ENCODE measurements at places on chromosomes 5 and 9. TPM values are rescaled to one million over a fixed set of nuclear protein-coding genes. Genes with fewer than 3 reads are reported as not detected.

- no peaks in the 10 kb centered on the region for H3K27me3 ChIP-seq
- H3K36me3 ChIP-seq, result peaks cover 21% of the 10 kb centered on the region
- peak; percentile 79 for DNase-seq
- H3K4me1 ChIP-seq, result peaks cover 35% of the 10 kb centered on the region
- peak overlapping the region; percentile 89 for H3K27ac ChIP-seq
These were observed 51.7 kb downstream of the ERGIC1 start for GRCh38 chr5:172885597-172886340.

GRCh38 chr9:90325913-90326653 lies 316.5 kb downstream of the DIRAS2 start:
- no peaks in the 10 kb centered on the region for H3K4me1 ChIP-seq
- H3K27ac ChIP-seq, result no peak overlapping the region
- H3K27me3 ChIP-seq, result no peaks in the 10 kb centered on the region
- no peak overlapping the region for H3K4me3 ChIP-seq

DNA sequence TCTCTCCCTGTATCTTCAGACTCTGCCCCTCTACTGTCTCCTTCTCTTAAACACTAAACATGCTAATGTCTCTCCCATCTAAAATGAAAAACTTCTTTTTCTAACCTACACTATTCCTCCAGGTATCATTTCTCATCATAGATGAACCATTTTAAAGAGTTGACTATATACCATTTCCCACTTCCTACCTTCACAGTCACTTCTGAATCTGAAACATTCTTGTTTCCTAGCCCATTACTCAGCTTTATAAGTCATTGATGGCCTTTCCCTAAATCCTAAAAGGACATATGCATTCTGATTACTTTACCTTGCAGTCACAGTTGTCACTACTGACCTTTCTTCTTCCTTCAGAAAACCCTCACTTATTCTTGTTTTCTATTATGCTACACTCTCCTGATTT lies 118.2 kb downstream of the SSBP2 start:
- no peak for DNase-seq

GRCh38 chr9:97803167-97804058 lies 49.6 kb upstream of the FOXE1 start:
- H3K36me3 ChIP-seq, result no peaks in the 10 kb centered on the region
- peak overlapping the region; percentile 42 for H3K27ac ChIP-seq
- H3K27me3 ChIP-seq, result peaks cover 9% of the 10 kb centered on the region
- no peaks in the 10 kb centered on the region for H3K4me1 ChIP-seq

DNA sequence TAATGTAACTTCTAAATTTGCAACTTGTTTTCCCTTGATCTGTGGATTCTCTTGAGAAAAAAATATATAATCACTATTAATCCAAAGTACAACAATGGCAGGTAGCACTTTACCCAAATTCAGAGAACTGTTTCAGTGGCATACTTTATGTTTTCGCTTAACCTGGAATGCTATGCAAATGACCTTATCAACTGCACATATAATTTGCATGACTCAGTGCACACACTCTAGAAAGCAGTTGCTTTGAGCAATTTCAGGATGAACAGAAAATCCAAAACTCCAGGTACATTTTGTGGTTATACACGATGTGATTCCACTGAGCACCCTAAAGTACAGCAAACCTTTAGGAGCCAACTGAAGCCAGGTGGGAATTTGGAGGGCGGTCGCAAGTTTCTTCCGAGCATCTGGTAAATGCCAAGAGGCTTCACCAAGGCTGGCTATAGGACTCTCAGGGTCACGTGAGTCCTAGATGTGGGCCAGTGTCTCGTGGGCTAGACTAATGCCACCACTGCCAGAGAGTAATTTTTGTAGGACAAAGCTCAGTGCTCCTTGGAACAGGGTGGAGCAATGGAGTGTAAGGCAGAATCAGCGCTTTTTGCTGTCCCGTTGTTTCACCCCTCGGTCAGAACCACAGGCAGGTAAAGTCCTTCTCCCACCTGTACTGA lies 37.3 kb downstream of the DMGDH start:
- no peak overlapping the region for H3K4me3 ChIP-seq
- DNase-seq, result no peak
- H3K36me3 ChIP-seq, result no peaks in the 10 kb centered on the region
- H3K4me1 ChIP-seq, result no peaks in the 10 kb centered on the region

GRCh38 chr9:35487081-35487480 lies 2.8 kb upstream of the RUSC2 start:
- no peak overlapping the region for H3K4me3 ChIP-seq
- H3K4me1 ChIP-seq, result peaks cover 12% of the 10 kb centered on the region
- H3K27ac ChIP-seq, result no peak overlapping the region
- DNase-seq, result no peak

- no peaks in the 10 kb centered on the region for H3K27me3 ChIP-seq
- H3K36me3 ChIP-seq, result no peaks in the 10 kb centered on the region
- no peak for DNase-seq
- no peak overlapping the region for H3K27ac ChIP-seq
These were observed 34.1 kb upstream of the GDNF start for GRCh38 chr5:37873988-37874387.

DNA sequence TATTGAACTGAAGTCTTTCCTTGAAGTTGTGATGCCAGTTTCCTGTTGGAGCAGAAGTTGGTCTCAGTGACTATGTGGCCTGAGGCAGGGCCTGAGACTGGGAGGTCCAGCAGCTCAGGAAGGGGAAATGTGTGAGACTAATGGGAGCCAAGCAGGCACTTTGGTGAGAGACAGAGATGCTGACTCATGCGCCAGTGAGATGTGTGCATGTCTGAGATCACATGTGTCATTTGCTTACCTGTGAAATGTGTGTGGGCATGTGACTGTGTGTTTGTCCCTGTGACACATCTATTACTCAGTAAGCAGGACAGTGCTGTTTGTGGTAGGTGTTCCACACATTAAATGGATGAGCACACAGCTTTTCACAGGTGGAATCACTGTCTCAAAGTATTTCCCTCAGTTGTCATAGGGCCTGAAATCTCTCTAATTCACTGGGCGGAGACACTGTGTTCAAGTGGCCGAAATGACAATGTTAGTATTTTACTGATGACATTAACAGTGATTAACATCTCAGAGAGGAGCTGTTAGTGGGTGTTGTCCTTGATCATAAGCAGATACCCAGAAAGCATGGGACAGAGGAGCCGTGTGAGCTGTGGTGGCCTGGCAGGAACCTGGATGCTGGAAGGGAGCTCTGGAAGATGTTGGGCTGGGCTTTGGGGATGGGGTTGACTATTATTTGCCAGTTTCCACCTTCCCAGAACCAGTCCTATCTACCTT lies 7.4 kb downstream of the NPR2 start:
- H3K4me3 ChIP-seq, result no peak overlapping the region
- peaks cover 33% of the 10 kb centered on the region for H3K36me3 ChIP-seq
- no peaks in the 10 kb centered on the region for H3K27me3 ChIP-seq
- no peak for DNase-seq
- no peak overlapping the region for H3K27ac ChIP-seq
- H3K4me1 ChIP-seq, result peaks cover 3% of the 10 kb centered on the region

DNA sequence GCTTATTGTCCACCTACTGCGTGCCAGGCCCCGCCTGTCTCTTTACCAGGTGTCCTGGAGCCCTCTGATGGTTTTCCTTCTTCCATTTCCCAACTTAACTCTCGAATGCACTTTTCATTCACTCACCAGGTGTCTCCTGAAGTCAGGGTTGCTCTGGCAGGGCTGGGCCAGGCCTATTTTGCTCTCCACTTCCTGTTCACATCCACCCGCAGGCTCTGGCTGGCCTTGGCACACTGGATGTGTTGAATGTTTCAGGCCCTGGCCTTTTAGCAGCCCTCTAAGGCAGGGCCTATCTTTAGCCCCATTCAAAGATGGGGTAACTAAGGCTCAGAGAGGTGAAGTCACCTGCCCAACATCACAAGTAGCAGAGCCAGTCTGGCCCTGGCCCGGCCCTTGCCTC lies 16.4 kb downstream of the LRRC8A start:
- H3K36me3 ChIP-seq, result peaks cover 41% of the 10 kb centered on the region
- no peaks in the 10 kb centered on the region for H3K27me3 ChIP-seq
- peak overlapping the region; percentile 49 for H3K27ac ChIP-seq
- DNase-seq, result no peak

DNA sequence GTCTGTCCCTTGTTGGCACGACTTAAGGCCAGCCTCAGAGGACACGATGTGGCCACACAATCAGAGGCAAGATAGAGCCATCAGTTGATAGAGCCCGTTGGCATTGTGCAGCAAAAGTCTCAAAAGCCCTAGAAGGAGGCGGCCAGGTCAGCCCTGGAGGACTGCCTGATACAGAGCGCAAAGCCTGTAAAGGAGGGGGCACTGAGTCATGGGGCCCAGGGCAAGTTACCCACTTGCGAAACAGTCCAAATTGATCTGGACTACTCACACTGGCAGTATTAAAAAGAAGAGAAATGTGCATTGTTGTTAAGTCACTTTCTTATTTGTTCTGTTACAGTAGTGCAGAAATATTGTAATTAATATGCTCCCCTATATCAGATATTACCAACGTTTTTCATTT lies 51.5 kb downstream of the KLF9 start:
- H3K4me3 ChIP-seq, result no peak overlapping the region
- no peaks in the 10 kb centered on the region for H3K4me1 ChIP-seq
- H3K36me3 ChIP-seq, result no peaks in the 10 kb centered on the region
- no peak overlapping the region for H3K27ac ChIP-seq
- DNase-seq, result no peak

DNA sequence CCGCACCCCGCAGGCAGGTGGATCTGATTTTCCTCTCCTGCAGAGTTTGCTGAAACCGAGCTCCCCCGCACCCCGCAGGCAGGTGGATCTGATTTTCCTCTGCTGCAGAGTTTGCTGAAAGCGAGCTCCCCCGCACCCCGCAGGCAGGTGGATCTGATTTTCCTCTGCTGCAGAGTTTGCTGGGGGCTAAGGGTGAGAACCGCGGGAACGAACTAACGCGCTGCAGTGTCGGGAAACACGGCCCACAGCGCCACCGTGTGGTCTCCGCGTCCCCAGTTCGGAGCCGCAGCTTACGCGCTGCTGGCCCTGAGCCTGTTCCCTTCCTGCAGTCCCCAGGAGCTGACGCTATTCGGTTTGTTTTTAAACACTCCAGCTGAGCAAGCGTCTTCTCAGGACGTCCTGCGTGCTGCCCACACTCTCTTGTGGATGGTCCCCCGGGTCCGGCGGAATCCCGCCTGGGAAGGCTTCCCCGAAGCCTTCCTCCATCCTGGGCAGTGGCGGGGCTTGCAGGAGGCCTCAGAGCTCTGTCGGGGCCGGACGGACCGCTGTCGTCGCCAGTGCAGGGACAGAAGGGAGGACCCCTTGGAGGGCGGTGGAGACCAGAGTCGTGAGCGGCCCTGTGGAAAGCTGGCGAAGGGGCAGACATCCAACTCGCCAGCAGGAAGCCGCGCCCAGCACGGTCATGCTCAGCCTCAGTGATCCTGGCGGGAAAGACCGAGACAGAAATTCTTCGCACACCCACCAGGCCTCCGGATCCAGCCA lies 121.2 kb upstream of the LPCAT1 start:
- H3K36me3 ChIP-seq, result no peaks in the 10 kb centered on the region
- H3K27me3 ChIP-seq, result peaks cover 22% of the 10 kb centered on the region
- H3K27ac ChIP-seq, result no peak overlapping the region
- H3K4me1 ChIP-seq, result peaks cover 4% of the 10 kb centered on the region
- peak overlapping the region; percentile 30 for H3K4me3 ChIP-seq

- no peak overlapping the region for H3K4me3 ChIP-seq
- peak; percentile 45 for DNase-seq
- H3K27ac ChIP-seq, result no peak overlapping the region
- no peaks in the 10 kb centered on the region for H3K36me3 ChIP-seq
These were observed 106.2 kb downstream of the ZNF354C start for GRCh38 chr5:179166171-179166885.

- DNase-seq, result no peak
- H3K4me3 ChIP-seq, result no peak overlapping the region
- H3K27ac ChIP-seq, result no peak overlapping the region
- no peaks in the 10 kb centered on the region for H3K36me3 ChIP-seq
- H3K27me3 ChIP-seq, result no peaks in the 10 kb centered on the region
These were observed 23.6 kb upstream of the CCDC112 start for GRCh38 chr5:115320006-115320405.

Gene MAMDC2
- 72.0 TPM for total RNA-seq

Gene NRG2
- 1.4 TPM for total RNA-seq

Gene GAS1
- total RNA-seq, result 16.8 TPM

Gene ACSL6
- total RNA-seq, result 0.98 TPM

Measured in upper lobe of right lung (tissue), 1 donor.